ENCODE measurements at places on chromosomes 1 and 21. TPM values are rescaled to one million over a fixed set of nuclear protein-coding genes. Genes with fewer than 3 reads are reported as not detected.

- no peak for DNase-seq
Measured at GRCh38 chr1:87155648-87156047, 173.0 kb upstream of the LMO4 start.

- DNase-seq: no peak
Measured at GRCh38 chr1:31957701-31958674, 19.8 kb upstream of the PTP4A2 start.

DNA sequence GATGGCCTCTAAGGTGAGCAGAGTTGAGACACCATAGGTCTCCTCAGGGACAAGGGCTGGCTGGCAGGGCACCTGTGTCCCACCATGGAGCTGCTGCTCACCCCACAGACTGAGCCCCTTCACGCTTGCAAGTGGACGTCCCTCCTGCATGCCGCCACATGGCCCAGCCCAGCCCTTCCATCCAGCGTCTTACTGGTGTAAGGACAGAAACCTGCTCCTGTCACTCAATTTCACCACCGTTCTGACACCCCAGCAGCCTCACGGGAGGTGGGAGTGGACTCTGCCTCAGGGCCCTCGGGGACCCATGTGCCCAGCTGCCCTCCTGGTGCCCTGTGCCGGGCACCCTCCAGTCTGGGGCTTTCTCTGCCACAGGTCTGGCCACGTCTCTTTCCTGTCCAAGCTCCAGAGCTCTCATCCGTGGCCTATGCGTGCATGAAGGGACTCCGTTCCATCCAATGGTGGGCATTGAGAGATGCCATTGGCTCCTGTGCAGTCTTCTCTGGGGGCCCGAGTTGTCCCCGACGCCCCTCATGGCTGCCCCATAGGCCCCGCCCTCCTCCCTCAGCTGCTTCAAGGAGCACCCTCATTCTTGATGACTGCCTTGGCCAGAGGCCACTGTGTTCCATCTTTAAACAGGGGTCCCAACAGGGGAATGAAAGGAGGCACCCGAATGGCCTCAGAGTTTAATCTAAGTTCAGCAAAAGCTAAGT is 42.6 kb upstream of the COL6A1 start:
- no peak for DNase-seq

GRCh38 chr21:29508301-29508700 is 209.6 kb downstream of the BACH1 start:
- DNase-seq: no peak

Gene NKAIN1
- total RNA-seq: 15.5 TPM

DNA sequence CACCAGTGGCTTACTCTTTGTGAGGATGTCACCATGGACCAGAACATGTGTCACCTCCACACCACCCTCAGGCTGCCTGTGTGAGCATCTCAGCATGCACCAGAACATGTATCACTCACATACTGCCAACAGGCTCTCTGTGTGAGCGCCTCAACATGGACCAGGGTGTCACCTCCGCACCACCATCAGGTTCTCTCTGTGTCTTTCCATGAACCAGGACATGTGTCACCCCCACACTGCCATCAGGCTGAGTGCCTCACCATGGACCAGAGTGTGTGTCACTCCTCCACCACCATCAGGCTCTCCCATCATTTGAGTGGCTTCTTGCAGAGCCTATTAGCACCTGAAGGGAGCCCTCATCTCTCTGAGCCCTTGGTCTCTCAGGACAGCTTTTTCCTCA is 125.2 kb downstream of the ZNF648 start:
- DNase-seq: no peak

GRCh38 chr1:93840956-93841482 is 38.0 kb downstream of the DNTTIP2 start:
- no peak for DNase-seq

GRCh38 chr21:41142051-41142795 is 25.7 kb upstream of the BACE2 start:
- no peak for DNase-seq

Gene C2CD4D
- 1.3 TPM for total RNA-seq

DNA sequence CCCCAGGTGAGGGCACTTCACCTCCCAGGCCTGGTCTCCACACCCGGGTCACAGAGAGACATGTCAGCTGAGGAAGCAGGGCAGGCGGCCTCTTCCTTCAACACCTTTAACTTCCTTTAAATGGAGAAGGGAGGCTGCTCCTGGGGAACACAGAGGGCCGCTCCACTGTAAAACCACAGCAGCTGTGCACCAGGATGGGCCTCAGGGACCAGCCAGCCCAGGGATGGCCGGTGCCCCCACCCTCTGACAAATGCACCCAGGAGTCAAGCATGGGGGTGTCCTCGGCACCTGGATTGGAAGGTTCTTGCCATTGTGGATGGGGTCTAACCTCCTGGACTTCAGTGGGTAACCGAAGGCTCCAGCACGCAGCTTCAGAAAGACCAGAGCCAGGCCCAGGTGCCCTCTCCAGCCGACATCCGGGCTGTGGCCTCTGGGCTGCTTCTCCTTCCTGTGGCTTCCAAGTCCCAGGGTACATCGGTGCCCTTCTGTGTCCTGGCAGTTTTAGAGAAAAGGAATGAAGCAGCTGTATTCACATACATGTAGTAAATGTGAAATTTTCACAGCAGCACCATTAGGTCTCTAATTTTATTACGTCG is 121.7 kb upstream of the COL6A1 start:
- DNase-seq: no peak

- DNase-seq: no peak
Measured at GRCh38 chr1:6351480-6352137, 42.0 kb downstream of the ACOT7 start.

Gene EVA1C
- total RNA-seq: not detected

GRCh38 chr1:30378003-30378596 is 345.3 kb downstream of the MATN1 start:
- no peak for DNase-seq

- no peak for DNase-seq
Measured at GRCh38 chr1:67171574-67171955, 5.3 kb downstream of the IL23R start.

DNA sequence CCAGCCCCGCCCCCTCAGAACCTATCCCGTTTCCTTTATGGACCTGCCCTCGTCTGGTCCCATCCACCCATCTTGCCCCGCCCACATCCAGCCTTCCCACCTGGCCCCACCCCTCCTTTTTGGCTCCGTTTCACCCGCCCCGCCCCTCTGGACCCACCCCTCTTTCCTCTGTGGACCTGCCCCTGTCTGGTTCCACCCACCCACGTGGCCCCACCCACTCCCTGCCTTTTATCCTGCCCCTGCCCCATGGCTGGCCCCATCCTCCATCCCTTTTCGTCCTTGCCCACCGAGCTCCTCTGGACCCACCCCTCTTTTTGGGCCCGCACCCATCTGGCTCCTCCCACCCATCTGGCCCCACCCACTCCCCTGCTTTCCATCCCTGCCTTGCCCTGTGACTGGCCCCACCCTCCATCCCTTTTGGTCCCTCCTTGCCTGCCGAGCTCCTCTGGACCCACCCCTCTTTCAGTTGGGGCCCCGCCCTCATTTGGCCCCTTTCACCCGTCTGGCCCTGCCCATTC is 177.3 kb downstream of the CAMTA1 start:
- peak; percentile 52 for DNase-seq

- DNase-seq: no peak
Measured at GRCh38 chr1:74683656-74684055, 10.1 kb upstream of the ERICH3 start.

DNA sequence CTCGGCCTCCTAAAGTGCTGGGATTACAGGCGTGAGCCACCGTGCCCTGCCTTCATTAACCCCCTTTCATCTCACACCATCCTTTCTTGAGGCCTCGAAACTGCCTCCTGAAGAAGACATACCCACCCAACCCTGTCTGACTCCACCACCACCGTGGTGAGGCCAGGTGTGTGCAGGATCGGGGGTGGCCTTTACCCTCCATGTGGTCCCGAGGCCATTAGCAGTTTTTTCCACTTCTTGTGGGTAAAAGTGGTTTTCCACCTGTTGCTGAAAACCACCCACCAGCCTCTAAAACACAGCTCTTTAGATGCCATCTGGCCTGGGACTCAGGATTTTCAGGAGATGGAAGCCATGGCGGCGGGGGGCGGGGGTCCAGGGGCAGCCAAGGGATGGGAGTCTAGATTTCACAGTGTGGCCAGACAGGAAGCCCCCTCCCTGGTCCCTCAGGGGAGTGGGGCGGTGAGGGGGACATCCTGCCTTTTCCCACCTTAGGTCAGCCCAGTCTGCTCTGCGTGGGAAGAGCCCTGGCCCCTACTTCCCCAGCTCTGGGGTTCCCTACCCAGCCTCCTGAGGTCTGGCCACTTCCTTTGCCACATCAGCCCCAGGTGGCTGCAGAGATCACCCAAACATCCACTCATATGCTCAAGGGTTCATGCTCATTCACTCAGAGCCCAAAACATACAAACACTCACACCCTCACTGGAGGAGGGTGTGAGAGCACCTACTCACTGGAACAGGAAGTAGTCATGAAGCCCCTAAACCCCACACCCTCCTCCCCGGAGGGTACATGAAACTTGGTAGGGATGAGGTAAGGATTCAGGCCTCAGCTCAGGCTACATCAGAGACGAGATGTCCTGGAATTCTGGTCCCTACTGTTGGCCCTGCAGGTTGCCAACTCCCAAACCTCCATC is 2.3 kb downstream of the FGR start:
- no peak for DNase-seq

GRCh38 chr1:205440476-205441317 is 15.1 kb downstream of the BLACAT1 start:
- no peak for DNase-seq

Gene ERVH48-1
- 0.91 TPM for total RNA-seq

- DNase-seq: no peak
Measured at GRCh38 chr21:29306920-29307319, 8.2 kb downstream of the BACH1 start.

- DNase-seq: no peak
Measured at GRCh38 chr1:27609210-27609555, 5.2 kb upstream of the AHDC1 start.

Gene SPEN
- total RNA-seq: 58.0 TPM

DNA sequence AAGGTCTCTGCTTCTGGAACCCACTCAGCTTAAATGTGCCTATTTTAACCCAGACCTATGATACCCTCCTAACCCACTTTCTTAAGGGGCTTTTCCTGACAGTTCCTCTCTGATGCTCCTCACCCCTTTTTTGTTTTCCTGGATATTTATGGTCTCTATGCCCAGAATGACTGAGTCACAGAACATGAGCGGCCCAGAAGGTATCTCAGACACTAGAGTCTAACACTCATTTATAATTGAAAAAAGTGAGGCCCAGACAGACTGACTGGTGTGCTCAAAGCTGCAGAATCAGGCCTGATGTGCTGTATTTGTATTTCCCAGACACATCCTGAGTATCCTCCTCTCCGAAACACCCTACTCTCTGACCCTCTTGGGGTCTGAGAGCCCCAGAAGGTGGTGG is 44.0 kb downstream of the LRRC71 start:
- DNase-seq: no peak

GRCh38 chr1:29267321-29268070 is 31.2 kb downstream of the PTPRU start:
- no peak for DNase-seq

Gene KCNK1
- 9.7 TPM for total RNA-seq

- no peak for DNase-seq
Measured at GRCh38 chr1:204409836-204410687, 1.6 kb downstream of the PPP1R15B start.

Gene PCBP3
- total RNA-seq: 4.3 TPM

DNA sequence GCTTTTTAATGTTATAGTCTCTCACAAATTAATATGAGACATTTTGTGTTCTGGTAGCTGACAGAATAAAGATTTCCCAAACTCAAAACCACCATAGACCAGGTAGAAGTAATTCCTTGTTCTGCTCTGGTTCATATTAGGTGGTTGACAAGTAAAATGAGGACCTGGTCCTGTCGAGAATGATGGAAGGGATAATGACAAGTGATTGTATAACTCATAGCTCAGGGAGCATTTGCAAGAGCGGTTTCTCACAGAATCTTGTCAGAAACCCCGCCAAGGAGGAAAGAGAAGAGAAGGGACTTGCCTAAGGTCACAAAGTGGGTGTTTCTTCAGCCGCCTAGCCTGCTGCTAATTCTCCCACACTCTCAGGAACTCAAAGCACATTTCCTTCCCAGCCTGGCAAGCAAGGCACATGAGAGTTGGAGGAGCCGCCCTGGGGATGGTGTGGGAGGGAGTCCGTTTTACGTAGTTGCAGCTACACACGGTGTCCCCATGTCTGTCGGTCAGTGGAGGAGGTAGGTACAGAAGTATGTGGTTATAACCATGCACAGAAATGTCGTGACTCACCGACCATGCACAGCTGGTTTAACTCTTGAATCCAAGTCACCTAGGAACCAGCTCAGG is 46.5 kb downstream of the SAMD13 start:
- no peak for DNase-seq

- no peak for DNase-seq
Measured at GRCh38 chr1:149931212-149931790, 3.7 kb upstream of the SF3B4 start.

GRCh38 chr21:32099812-32100416 is 178.9 kb downstream of the MIS18A start:
- no peak for DNase-seq

- DNase-seq: no peak
Measured at GRCh38 chr21:31894457-31894856, 21.6 kb downstream of the HUNK start.

Gene USF1
- total RNA-seq: 79.9 TPM

Gene LHX8
- not detected for total RNA-seq

DNA sequence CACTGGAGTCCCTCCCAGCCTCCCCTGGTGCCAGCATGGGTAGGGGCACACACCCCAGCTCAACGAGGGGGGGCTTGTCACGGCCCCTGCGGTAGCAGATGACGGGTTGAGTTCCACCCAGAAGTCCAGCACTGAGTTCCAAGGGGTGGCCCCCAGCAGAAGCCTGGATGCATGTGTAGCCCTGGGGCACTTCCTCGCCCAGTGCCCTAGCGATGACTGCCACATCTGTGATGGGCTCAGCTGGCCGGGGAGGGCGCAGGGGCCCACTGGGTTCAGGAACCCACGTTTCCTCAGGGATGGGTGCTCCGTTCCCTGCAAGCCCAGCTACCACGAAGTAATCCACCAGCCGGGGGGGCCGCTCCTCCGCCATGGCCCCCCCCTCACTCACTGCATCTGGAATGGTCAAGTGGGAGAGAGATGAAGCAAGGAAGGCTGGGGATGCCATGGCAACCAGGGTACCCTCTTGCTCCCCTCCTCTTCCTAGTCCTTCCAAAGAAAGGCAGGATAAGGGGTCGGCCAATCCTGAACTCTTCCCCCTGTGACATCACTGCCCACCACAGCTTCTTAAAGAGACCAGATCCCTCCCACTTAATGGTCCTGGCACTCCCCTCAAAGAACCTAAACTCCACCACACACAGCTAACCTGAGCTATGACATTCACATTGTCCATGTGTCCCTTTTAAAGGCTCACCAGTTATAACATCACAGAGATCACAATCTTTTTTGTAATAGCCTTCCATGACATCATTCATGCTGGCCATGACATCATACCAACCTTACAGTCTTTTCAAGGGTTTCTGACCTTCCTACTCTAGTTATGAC is 2.3 kb downstream of the DENND4B start:
- no peak for DNase-seq

DNA sequence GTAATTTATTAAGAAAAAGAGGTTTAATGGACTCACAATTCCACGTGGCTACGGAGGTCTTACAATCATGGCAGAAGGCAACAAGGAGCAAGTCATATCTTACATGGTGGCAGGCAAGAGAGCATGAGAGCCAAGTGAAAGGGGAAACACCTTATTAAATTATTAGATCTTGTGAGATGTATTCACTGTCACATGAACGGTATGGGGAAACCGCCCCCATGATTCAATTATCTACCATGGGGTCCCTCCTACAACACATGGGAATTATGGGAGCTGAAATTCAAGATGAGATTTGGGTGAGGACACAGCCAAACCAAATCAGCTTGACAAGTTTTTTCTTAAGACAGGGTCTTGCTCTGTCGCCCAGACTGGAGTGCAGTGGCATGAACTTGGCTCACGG is 14.3 kb downstream of the DAP3 start:
- no peak for DNase-seq

Gene PLA2G5
- total RNA-seq: not detected

Gene RERE
- 308 TPM for total RNA-seq
